ACHN (cell line): ENCODE measurements at places on chromosomes 2 and 18.
A peak's percentile ranks its signal among the peaks of the same experiment; 100 is the strongest.

DNA sequence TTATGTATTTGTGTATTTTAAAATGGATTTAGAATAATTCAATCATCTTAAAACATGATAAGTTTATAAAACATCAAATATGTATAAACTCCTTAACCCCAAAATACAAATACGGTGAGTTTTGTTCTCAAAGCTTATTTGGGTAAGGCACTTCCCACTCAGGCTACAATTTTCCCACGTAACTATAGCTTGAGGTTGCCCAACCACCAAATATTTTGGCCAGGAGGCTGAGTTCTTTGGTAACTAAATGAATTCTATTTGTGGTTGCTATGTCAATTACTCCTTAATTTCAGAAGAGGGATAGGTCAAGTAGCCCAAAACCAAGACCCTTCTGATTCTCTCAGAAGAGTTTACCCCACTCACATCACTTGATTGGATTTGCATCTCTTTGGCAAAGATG is 70.4 kb downstream of the MYL12B start:
- no peak for DNase-seq

DNA sequence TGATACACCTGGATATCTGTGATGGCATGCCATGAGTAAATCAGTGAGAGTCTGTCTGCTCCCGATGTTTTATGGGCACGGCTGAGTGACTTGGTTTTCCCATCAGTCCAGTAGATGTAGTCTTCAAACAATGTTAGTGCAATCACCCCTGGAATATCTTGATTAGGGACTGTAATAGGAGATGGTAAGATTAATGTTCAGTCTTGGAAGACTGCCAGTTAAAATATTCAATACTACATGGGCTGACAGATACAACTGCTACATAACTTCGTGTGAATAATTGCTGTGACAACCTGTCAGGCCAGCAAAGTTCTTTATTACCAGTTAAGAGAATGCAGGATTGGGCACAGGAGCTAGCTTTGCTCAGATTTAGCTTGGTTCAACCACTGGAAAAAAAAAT is 1673.3 kb downstream of the LRP1B start:
- no peak for DNase-seq

GRCh38 chr2:152655880-152656279 is 61.4 kb downstream of the PRPF40A start:
- DNase-seq = no peak

- DNase-seq = peak; percentile 42
Measured at GRCh38 chr2:183093857-183094657, 15.5 kb downstream of the DUSP19 start.

- no peak for DNase-seq
Measured at GRCh38 chr2:179331061-179331460, 66.4 kb upstream of the SESTD1 start.

DNA sequence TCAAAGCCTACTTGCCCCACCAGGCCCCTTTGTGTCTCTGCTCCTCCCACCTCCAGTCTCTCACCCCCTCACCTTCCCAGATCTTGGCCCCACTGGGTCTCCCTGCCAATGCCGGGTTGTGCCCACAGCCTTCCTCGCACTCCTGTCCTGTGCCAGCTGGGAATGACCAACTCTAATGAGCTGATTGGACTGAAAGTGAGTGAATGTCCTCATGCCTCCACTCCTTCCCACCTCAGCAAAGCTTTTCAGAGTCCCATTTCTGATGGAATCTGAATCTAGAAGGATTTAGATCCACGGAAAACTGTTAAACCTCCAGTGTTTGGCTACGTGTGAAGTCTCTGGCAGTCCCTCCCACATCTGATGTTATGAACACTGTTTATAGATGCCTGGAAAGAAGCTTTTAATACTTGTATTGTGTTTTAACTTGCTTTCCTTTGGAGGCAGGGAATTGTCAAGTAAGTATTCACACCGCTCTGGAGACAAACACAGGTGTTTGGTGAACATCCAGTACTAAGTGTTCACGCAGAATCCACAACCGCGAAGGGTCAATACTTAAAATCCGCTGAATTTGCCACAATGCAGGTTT is 103.9 kb downstream of the RTN4 start:
- no peak for DNase-seq

DNA sequence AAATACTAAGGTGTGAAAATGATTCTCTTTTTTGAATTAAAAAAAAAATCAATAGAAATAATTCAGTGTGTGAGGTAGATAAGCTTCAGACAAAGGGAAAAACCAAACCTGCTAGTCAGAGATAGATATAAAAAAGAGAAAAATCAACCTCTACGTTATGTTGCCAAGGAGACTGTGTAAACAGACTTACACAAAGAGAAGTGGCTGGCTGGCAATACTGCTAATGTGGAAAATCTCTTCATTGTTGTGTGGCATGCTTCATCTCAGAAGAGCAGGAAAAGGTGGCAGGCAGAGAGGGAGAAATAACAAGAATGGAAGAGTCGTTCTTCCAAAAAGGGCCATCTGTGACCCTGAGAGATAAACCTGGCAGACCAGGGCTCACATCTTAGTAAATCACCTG is 200.8 kb downstream of the SLC8A1 start:
- DNase-seq = no peak

DNA sequence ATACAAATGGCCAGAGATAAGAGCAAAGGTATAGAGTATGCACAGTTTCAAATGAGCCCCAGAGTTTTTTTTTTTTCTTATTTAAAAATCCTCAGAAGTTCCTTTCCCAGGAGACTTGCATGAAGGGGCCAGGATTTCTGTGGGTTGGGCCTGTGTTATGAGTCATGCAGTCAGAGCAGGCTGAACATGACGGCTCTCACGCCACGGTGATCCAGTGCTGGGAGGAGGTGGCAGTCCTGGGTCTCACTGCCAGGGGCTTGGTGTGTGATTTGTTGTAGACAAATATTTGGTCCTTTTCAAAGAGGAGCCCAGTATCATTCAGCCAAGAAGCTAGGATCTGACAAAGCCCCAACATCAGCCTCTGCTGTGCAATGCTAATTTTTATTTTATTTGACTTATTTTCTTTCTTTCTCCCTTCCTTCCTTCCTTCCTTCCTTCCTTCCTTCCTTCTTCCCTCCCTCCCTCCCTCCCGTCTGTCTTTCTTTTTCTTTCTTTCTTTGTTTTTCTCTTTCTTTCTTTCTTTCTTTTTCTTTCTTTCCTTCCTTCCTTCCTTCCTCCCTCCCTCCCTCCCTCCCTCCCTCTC is 10.4 kb upstream of the KCNE4 start:
- peak; percentile 94 for DNase-seq

DNA sequence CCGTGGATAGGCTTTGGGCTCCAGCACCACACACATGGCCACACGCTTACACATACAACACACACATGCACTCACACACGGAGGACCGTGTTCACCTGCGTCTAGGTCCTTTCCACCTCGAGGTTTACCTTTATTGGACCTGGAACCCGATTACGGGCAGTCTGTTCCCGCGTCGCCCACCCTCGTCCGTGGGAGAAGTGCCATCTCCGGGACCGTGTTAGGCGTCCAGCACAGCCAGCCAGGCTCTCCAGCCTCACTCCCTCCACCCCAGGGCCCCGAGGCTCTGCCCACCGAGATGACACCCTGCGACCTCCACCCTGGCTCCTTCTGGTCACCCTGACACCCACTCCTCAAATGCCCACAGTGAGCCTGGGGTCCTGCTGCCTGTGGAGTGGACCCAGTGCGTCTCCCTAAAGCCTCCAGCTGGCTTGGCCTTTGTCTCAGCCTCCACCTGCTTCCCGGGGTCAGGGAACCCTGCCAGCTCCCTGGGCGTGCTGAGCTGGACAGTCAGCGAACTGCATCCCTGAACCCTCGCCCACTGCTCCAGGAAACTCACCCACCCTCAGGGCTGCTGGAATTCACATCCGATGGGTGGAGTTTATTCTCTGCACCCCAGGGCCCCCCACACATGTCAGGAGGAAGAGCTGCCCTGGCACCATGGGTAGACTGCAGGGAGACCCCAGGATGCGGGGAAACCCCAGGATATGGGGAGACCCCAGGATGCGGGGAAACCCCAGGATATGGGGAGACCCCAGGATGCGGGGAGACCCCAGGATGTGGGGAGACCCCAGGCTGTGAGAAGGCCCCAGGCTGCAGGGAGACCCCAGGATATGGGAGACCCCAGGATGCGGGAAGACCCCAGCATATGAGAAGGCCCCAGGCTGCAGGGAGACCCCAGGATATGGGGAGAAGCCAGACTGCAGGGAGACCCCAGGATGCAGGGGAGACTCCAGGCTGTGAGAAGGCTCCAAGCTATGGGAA is 33.0 kb downstream of the ADI1 start:
- no peak for DNase-seq

GRCh38 chr18:78884502-78884901 is 95.1 kb upstream of the SALL3 start:
- DNase-seq = no peak

DNA sequence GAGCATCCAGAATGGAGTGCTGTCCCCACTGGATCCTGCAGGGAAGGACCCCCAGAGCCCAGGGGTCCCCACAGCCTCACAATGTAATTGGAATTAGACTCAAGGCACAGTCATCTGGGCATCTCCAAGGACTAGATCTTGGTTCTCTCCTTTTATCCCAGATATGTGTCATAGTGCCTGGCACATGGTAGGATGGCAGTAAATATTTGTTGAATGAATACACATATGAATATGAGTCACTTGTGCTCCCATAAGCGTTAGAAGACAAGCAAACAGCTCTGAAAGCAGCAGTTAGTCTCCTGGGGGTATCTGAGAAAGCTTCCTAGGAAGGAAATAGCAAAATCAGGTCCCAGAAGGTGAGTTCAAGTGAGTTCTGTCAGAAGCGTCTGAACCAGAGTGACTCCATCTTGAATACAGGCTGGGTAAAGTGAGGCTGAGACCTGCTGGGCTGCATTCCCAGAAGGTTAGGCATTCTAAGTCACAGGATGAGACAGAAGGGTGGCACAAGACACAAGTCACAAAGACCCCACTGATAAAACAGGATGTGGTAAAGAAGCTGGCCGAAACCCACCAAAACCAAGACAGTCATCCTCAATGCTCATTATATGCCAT is 234.1 kb upstream of the ID2 start:
- DNase-seq = peak; percentile 29

DNA sequence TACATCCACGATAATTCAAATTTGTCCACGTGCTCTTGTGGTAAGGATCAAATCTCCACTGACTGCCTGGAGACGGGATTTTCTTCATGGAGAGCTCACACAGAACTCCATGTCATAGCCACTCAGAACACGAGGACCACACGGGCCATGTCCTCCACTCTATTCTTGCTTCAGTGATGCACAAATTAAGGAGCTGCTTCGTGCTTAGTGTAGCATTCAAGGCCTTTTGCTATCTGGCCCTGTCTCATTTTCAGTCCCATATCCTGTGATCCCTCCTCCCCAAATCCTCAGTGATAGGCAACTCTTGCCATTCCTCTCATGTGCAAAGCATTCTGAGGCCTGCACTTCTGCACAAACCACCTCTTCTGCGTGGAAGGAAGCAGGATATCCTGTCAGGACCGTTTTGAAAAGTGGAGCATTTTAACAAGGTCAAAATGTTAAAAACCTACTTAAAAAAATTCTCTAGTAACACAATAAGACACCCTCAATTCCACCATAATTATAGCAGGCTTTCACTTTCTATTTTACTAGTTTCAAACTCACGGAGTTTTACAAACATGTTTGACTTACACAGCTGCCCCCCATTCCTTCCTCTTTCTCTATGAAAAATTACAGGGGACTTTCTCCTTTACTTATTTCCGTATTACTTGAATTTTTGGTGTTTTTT is 35.2 kb downstream of the ST3GAL5 start:
- DNase-seq = no peak

GRCh38 chr18:10814336-10814735 is 288.5 kb downstream of the NAPG start:
- DNase-seq = no peak

DNA sequence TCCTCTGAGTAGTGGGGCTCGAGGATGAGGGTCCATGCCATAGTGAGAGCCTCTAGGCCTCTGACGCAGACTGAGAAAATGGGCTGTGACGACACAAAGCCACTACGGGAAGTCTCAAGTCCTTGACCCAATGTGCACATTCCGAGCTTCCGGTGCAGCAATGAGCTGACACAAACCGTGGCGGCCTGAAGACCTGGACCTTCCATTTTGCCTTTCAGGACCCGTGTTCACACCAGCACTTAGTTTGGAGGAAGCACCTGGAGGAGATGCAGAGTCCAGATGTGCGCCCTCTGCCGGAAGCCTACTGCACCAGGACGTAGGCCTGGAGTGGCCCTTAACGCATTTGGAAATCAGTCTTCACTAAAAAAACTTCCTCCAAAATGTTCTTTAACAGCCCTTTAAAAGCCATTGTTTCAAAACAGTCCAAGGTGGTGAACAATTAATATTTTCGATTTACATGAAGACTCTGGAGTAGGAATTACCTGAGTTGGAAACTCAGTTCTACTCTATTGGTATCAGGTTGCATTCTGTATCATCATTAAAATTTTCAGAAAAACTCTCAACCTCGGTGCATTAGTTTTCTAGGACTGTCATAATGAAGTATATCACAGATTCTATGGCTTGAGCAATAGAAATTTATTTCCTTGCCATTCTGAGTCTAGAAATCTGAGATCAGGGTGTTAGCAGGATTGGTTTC is 33.9 kb downstream of the BMP10 start:
- no peak for DNase-seq

DNA sequence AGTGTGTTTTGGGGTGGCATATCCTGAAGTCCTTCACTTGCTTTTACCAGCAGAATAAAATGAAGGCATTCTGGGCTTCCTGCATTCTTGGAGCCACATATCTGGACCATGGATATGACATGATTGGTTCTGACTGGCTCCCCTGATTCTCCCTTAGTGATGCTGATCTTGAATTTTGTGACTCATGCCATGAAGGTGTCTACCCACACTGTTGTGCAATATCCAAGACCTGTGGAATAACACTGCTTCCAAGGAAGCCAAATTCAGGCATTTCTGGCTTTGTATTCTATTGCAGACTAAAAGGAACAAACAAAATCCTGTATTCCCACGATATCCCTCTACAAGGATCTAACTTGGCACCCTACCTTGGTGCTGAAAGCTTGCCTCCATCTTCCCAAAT is 125.8 kb downstream of the LYPD6B start:
- DNase-seq = no peak

DNA sequence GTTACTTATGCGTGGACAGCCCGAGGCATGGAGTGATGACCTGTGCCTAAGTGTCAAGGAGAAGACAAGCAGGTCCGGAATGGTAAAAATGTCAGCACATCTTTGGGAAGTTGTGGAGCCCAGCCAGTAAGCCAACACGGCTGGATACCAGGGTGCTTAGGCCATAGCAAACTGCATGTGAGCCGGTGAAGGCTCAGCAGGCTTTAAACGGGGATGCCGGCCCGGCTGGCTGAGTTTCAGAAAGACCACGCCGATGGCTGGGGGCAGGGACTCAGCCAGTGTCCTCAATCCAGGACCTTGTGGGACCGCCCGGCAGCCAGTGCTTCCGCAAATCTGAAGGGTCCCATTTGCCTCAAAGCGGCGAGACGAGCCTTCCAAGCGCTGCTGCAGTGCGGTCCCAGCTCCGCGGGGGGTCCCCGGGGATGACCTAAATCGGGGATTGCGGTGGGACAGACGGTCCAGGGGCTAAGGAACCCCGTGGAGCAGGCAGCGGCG is 946 bp upstream of the AGAP1 start:
- DNase-seq = no peak

GRCh38 chr2:217789736-217790181 is 213.0 kb downstream of the TNS1 start:
- DNase-seq = no peak
